ENCODE measurements at places on chromosomes 6 and 20.
A peak's percentile ranks its signal among the peaks of the same experiment; 100 is the strongest.

DNA sequence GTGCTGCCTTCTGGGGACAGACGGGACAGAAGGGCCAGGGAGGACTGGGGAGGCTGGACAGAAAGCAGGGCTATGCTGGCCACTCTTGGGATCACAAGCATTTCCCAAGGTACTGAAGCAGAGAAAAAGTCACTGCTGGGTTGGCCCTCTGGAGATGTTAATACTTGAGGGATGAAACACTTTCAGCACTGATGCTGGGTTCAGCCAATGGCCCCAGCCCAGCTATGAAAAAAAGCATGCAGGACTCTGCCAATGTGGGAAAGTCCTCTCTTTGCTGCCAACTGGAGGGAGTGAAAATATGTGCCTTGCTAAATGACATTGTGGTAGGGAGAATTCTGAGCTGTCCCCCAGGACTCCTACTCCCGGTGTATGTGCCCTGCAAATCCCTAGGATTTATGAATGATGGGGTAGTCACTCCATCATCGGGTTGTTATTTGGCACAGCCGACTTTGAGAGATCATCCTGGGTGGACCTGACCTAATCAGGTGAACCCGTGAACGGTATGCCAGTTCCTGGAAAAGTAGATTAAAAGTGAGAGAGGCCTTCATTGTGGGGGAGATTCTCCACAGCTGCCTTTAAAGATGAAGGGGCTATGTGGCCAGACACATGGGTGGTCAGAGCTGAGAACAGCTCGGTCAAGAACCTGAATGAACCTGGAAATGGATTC is 119.9 kb upstream of the TRAF3IP2 start:
- DNase-seq = no peak

DNA sequence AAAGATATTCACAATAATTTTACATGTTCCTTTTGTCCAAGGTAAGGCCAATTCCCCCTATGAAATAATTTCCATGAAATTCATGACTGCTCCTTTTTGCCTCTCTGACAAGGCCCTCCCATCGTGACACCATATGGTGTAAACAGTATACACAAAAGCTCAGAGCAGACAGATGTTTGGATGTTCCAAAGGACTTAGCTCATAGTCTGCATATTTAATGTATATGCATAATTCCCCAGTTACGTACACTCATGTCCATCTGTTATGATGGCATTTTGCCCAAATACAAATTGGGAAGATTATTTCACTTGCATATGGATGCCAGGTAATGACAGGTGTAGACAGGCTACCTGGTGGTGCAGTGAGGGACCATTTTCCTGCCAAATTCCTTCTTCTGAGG is 376.5 kb downstream of the KHDRBS2 start:
- DNase-seq = no peak

- no peak for DNase-seq
Observed at GRCh38 chr20:43752561-43753301, 25.9 kb upstream of the GTSF1L start.

DNA sequence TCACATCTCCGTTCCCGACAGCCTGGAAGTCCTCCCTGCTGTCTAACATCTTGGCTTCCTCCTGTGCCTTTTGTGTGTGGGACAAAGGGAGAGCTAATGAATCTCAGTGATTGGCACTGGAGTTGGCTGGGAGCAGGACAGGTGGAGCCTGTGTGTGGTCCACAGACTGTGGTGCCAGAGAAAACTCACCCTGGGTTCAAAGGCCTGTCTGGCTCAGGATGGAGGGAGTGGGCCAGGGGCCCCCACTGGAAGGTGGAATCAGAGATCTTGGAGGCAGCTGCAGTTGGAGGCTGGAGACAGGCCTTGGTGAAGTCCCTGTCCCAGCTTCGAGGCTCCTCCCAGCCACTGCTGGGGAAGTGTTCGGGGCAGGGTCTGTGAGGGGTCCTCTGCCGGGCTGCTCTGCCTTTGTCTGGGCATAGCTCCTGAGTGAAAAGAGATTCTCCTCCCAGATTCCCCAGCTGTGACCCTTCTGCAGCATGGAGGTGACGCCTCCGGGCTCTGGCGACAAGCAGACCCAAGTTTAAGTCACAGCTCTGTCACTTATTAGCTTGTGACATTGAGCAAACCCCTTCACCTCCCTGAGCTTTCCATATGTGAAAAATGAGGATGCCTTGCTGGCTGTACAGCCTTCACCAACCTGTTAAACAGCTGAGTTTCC is 13.9 kb upstream of the ITPR3 start:
- no peak for DNase-seq

DNA sequence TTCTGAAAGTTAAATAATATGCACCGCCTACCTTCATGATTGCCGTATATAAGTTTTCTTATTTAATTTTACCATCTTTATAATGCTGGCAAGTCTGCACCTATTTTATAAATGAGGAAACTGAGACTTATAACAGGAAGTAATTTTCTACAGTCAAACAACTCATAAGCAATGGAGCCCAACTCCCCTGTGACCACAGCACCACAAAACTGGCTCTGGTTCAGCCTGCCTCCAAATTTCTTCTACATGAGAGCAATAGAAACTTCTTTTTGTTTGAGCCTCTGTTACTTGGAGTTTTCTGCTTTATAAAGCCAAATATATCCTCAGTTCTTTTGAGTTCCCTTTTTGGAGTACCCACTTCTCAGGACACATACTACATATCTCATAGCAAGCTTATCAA is 131.1 kb upstream of the HSF2 start:
- DNase-seq = no peak

DNA sequence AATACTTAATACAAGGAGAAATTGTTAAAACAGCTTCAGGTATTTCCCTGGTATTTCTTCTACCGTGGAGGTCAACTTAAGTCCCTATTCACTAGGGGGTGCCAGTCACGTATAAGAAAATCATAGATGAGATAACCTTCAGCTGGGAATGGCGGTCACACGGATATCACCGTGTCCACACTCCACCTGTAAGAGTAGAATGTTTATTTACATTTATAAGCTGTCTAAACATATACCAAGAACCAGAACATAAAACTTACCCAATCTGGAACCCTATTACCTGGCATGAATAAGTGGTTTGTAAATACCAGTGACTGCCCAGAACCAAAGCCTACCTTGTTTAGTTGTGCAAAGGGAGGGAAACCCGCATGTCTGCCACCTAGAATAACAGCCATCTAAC is 1.9 kb upstream of the ELOVL4 start:
- peak; percentile 51 for DNase-seq

- DNase-seq = no peak
Observed at GRCh38 chr6:15927531-15928225, 201.2 kb upstream of the MYLIP start.

DNA sequence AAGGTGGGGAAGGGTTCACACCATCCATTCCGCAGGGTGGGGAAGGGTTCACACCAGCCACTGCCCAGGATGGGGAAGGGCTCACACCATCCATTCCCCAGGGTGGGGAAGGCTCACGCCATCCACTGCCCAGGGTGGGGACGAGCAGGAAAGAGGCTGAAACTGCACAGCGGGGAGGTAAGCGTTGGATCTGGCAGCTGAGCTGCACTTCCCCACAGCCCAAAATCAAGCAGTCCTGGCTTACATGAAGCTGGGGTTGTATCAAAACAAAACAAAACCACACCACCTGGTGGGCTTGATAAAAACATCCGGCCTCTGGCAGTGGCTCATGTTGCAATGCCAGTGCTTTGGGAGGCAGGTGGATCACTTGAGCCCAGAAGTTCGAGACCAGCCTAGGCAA is 268.5 kb downstream of the TAF4 start:
- no peak for DNase-seq

GRCh38 chr6:144179237-144179636 is 28.9 kb downstream of the STX11 start:
- DNase-seq = no peak

- no peak for DNase-seq
Observed at GRCh38 chr20:11111191-11111590, 437.4 kb upstream of the JAG1 start.

DNA sequence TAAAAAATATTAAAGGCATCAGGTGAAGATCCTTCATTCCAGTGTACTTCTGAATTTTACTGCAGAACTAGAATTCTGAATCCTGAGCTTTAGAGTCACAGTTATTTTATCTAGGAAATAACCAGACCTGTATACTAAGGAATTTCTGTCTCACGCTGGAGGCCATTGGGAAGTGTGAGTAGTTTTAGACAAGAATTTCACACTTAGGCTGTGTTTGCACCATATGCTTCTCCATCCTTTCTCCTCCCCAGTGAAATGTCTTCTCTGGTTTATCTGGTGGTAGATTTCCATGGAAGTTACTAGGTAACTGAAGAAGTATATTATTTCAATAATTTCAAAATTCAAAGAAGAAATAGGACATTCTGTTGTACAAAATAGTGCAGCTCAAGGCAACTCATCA is 83.1 kb downstream of the SLC35F1 start:
- no peak for DNase-seq

DNA sequence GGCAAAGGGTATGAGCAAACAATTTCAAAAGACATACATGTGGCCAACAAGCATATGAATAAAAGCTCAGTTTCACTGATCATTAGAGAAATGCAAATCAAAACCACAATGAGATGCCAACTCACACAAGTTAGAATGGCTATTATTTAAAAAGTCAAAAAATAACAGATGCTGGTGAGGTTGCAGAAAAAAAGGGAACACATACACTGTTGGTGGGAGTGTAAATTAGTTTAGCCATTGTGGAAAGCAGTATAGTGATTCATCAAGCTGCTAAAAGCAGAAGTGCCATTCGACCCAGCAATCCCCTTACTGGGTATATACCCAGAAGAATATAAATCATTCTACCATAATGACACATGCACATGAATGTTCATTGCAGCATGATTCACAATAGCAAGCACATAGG is 6.7 kb upstream of the KHDC1L start:
- no peak for DNase-seq

DNA sequence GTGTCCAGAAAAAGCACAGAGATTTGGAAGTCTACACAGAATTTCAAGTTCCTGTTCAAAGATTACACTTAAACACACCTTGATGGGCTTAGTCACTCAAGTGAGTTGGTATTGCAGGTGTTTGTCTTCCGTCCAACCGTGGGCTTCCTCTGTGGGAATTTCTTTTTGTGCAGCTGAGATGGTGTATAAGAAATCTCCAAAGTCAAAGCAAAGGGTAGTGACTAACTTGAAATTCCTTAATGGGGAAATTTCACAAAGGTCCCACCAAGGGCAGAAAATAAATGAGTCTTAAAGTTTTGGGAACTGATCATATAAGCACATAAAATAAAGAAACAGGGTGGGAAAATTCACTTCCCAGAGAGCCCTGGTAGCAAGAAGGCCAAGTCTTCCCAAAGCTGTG is 102.0 kb upstream of the TNFAIP3 start:
- DNase-seq = no peak

- no peak for DNase-seq
Observed at GRCh38 chr6:139531148-139532115, 157.0 kb upstream of the CITED2 start.

DNA sequence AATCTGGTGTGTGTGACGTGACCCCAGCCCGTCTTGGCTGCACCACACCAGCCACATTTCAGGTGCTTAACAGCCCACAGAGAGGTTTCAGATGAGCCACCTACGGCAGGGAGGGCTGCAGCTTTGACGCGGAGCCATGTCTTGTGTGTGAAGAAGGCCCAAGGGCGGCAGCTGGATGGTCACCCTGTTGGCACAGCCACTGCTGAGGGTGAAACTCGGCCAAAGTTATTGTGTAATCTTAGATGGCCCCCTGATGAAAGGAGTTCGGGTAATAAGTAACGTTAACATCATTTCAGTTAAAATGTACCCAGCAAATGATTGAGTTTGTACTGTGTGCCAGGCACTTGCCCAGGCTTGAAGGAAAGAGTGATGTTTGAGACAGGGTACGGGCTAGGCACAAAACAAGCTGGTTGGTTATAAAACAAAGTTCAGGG is 97.2 kb downstream of the SSR1 start:
- no peak for DNase-seq

GRCh38 chr20:5913166-5913565 is 37.2 kb downstream of the TRMT6 start:
- no peak for DNase-seq

- no peak for DNase-seq
Observed at GRCh38 chr20:18742841-18743240, 70.7 kb upstream of the SCP2D1 start.

GRCh38 chr6:18242062-18242851 is 22.1 kb downstream of the DEK start:
- no peak for DNase-seq

DNA sequence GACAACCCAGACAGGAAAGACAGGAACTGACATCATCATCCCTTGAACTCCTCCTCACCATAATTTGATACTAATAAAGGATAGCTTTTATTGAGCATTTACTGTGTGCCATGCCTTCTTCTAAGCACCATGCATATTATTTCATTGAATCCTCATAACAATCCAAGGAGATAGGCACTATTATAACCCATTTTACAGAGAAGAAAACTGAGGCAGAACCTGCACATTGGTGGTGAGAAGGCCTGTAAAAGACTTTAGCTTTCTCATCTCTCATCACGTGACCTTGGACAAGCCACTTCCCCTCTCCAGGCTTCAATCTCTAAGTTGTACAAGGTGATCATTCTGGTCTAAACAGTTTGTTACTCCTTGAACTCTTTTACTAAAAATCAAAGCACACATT is 34.5 kb upstream of the PREX1 start:
- no peak for DNase-seq

- no peak for DNase-seq
Observed at GRCh38 chr6:134739299-134740026, 210.4 kb downstream of the ALDH8A1 start.

Data from nephron progenitor cell (in vitro differentiated cells).